ENCODE measurements at places on chromosomes 1 and 21. TPM values are rescaled to one million over a fixed set of nuclear protein-coding genes. Genes with fewer than 3 reads are reported as not detected.

Gene ZC3H12A
- total RNA-seq: 24.2 TPM

Gene SFT2D2
- total RNA-seq: 22.4 TPM

Gene DCST1
- total RNA-seq: not detected

GRCh38 chr1:59521456-59521855 is 224.6 kb downstream of the FGGY start:
- DNase-seq: no peak

DNA sequence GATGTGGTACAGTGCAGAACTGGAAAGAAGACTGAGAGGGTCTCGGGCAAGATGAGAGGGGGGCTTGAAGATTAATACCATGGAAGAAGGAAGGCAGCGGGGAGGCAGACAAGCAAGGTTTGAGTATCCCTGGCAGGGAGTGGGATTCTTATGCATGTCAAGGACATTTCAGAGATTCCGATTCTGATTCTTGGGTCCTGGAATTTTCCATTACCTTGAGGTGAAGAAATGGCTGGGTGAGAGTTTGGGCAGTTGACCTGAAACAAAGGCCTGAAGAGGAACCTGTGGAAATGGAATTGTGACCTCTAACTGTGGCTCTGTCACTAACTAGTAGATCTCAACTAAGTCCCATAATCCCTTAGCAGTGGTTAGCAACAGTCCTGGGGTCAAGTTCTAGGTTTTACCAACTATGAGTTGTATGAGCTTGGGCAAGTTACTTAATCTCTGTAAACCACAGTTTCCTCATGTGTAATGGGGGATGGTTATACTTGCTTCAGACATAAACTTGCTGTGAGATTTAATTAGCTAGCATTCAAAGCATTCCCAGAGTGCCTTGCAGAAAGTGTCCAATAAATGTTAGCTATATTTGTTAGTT is 8.6 kb upstream of the ACTN2 start:
- peak; percentile 11 for DNase-seq

DNA sequence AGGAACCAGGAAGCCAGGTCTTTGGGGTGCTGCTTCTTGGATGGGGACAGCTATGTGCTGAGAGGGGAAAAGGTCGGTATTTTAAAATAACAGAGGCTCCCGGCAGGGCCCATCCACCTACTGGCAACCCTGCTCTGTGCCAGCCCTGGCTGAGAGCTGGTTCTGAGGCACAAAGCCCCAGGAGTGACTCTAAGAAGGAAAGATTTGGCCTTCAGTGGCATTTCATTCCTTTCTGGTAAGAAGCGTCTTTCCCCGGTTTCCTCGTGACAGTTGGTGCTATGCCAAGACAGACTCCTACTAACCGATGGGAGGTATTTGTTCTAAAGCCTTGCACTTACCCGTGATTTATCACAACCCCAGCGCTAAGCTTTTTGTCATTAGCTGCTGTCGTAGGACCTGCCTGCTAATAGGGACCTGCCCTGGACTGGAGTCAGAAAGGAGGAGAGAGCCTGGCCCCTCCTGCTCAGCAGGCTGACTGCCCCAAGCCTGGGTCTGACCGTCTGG is 123.1 kb upstream of the ADAR start:
- peak; percentile 32 for DNase-seq

DNA sequence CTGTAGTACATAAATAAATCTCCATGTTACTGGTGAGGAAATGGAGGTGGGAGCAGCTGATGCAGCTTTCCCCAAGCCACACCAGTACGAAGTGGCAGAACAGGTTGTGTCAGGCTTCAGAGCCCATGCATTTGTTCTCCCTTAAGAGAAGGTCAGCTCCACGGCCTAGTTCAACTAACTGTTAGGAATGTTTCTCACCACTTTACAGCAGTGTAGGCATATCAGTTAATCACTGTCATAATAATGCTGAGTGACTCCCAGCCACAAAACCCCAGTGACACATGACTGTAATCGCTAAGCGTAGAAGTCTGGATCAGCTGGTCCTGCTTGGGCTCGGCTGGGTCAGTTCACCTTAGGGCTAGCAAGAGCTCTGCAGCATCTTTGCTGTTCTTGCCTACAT is 90.4 kb downstream of the VPS26C start:
- peak; percentile 53 for DNase-seq

GRCh38 chr1:44720281-44720680 is 10.7 kb downstream of the RNU5D-1 start:
- no peak for DNase-seq

DNA sequence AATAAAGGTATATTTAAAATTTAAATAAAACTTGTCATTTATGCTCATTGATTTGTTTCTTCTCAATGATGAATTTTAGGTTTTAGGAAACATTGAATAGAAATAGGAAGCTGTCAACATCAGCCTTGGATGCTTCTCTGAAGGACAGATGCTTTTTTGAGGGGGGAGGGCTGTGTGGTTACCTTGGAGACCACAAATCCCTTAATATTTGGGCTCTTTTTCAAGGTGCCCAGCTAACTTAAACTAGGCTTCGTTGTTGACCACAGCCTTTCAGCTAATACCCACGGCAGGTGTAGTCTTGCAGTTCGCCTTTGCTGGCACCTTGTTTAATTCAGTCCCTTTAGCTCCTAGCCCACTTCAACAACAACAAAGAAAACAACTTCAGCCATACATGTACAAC is 22.5 kb downstream of the TENT5C start:
- DNase-seq: no peak

DNA sequence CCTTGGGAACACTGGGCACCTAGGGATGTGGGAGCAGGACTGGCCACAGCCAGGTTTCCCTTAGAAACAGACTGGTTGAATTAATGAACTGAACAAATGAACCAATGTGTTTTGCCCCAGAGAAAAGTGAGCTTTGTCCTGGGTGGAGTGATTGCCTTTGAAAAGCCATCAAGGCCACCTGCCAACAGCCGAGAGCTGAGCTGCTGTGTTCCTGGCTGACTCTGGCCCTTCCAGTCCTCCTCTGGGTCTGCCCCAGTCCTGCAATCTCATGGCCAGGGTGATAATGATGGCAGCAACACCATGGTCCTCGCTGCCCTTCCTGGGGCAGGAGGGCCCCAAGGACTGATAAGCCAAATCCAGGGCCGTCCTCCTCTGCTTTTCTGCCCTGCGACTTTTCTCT is 18.2 kb upstream of the GJA9 start:
- no peak for DNase-seq
